ENCODE measurements at places on chromosomes 2 and 18. TPM values are rescaled to one million over a fixed set of nuclear protein-coding genes. Genes with fewer than 3 reads are reported as not detected.
A peak's percentile ranks its signal among the peaks of the same experiment; 100 is the strongest.

DNA sequence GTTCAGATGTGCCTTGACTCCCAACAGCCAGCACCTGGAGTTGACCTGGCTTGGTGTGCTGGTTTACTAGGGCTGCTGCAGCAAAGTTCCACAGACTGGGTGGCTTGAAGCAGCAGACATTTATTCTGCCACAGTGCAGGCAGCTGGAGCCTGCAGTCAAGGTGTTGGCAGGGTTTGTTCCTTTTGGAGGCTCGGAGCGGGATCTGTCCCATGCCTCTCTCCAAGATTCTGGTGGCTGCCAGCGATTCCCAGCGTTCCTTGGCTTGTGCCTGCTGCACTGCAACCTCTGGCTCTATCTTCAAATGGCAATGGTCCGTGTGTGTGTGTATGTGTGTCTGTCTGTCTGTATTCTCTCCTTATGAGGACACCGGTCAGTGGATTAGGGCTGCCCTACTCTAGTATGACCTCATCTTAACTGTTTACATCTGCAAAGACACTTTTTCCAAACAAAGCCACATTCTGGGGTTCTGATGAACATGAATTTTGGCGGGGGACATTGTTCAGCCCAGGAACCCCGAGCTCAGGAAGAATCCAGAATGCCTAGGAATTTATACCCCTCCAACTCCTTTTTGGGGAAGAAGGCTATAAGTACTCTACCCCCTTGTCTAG lies 44.7 kb upstream of the TMEM131 start:
- no peak overlapping the region for H3K27ac ChIP-seq
- no peak overlapping the region for H3K4me3 ChIP-seq
- H3K27me3 ChIP-seq, result no peaks in the 10 kb centered on the region
- no peak for DNase-seq
- no peaks in the 10 kb centered on the region for H3K4me1 ChIP-seq

- no peak overlapping the region for H3K27ac ChIP-seq
- H3K4me1 ChIP-seq, result no peaks in the 10 kb centered on the region
- DNase-seq, result no peak
Observed at GRCh38 chr2:165594231-165594934, 124.9 kb downstream of the CSRNP3 start.

GRCh38 chr2:46350029-46350689 lies 53.0 kb downstream of the EPAS1 start:
- no peak for DNase-seq
- no peaks in the 10 kb centered on the region for H3K27me3 ChIP-seq
- peaks cover 39% of the 10 kb centered on the region for H3K36me3 ChIP-seq
- no peak overlapping the region for H3K4me3 ChIP-seq
- H3K4me1 ChIP-seq, result peaks cover 23% of the 10 kb centered on the region
- H3K27ac ChIP-seq, result no peak overlapping the region

The POTEC gene
- total RNA-seq, result not detected

GRCh38 chr2:10257036-10257435 lies 45.7 kb upstream of the HPCAL1 start:
- no peaks in the 10 kb centered on the region for H3K36me3 ChIP-seq
- no peak overlapping the region for H3K4me3 ChIP-seq
- DNase-seq, result no peak
- H3K27ac ChIP-seq, result no peak overlapping the region

The CRACDL gene
- 51.9 TPM for total RNA-seq

GRCh38 chr2:132790207-132790785 lies 120.3 kb upstream of the LYPD1 start:
- H3K4me1 ChIP-seq, result no peaks in the 10 kb centered on the region
- no peak for DNase-seq
- no peaks in the 10 kb centered on the region for H3K27me3 ChIP-seq
- no peak overlapping the region for H3K27ac ChIP-seq
- H3K36me3 ChIP-seq, result no peaks in the 10 kb centered on the region

DNA sequence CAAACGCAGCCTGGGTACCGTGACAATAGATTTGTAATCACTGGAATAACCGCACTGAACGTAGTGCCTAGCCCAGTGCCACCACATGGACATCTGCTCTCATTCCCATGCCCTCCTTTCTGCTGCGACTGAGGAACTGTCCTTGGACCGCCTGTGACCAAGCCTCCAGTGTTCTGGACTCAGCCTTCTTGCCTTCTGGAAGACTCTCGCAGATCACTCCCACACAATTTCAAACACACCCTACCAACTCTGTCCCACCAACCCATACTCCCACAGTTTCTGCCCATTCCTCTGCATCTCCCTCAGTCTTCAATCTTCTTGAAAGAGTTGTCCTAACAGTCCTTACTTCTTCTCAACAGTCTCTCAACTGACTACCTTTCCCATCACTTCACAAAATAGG lies 2.1 kb downstream of the RNF149 start:
- peak overlapping the region; percentile 76 for H3K4me3 ChIP-seq
- H3K36me3 ChIP-seq, result peaks cover 3% of the 10 kb centered on the region
- H3K27ac ChIP-seq, result peak overlapping the region; percentile 92
- peaks cover 3% of the 10 kb centered on the region for H3K4me1 ChIP-seq
- H3K27me3 ChIP-seq, result no peaks in the 10 kb centered on the region

DNA sequence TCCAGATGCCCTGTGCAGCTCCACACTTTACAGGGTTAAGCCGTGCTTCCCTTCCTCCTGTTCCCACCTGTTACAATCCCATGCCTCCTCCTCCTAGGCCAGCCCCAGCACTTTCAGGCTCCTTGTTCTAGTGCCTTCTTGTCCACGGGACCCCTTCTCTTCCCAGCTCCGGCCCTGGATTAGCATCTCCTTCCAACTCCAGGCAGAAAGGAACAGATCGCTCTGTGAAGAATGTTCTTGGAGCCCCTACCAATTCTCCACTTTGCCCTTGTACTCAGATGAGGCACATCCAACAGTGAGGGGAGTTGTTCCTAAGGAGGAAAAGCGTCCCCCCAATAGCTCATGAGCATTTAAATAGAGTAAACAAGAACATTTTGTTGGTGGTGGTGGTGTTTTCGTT lies 72.7 kb downstream of the CABLES1 start:
- no peak for DNase-seq
- H3K4me3 ChIP-seq, result no peak overlapping the region
- no peaks in the 10 kb centered on the region for H3K36me3 ChIP-seq
- H3K27me3 ChIP-seq, result no peaks in the 10 kb centered on the region

DNA sequence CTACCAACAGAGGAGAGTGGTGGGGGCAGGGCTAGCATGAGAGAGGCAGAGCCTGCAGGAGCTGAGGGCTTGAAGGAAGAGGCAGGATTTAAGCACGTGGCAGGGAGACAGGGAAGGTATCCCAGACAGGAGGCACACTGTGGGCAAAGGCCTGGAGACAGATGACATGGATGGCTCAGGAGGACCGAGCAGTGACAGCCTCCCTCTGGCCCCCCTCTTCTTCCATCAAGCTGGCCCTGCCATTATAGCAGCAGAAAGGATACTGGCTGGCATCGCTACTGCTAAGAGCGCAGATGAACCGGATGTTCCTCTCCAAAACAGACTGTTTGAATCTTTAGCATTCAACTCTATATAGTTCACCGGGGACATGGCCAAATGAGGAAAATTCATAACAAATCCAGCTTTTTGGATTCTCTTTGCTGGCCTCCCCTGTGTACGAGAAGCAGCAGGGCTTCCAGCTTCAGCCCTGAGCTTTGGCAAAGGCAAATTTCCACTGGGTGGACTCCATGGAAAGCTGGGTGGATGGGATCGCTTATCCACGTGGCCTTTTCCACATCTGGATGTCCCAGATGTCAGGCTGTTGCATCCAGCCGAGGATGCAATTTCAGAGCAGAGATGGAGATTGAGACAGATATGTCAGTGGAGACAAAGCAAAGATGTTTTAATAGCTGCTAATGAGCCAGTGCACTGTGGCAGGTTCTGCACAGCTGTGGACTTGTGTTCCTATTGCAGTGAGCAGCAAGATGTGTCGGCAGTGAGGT lies 36.2 kb downstream of the CAPN13 start:
- no peak overlapping the region for H3K27ac ChIP-seq
- no peaks in the 10 kb centered on the region for H3K4me1 ChIP-seq
- H3K36me3 ChIP-seq, result no peaks in the 10 kb centered on the region
- no peaks in the 10 kb centered on the region for H3K27me3 ChIP-seq
- no peak for DNase-seq

DNA sequence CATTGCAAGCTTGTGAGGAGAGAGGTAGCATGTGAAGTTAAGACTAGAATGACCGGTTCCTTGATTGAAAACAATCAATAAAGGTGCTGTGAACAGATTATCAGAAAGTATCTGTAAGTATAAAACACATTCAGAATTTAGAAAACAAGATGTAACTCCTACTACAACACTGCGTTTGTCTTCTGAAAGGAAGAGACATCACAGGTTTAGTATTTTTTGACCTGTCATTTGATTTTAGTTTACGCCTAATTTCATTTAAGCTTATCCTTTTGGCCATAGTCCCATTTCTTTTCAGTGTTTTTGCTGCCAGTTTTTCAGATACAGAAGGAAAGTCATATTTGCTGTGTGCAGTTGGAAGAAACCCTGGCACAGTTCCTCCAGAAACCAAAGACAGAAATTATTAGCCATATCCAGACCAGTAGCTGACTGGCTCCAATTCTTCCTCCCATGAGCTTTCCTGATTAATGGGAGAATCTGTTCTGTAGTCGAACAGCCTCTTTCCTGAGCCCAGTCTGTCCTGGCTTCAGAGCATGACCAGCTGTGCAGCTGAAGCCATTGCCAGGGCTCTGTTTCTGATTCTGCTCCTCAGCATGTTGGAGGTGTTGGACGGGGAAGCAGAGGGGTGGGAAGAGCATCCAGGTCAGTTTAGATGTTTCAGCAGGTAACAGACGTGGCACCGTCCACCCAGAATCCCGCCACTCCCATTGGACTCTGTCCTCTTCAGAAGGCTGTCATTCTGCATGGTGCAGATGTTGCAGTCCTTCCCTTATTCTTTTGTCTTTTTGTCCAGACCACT lies 61.0 kb downstream of the CRIM1 start:
- no peaks in the 10 kb centered on the region for H3K36me3 ChIP-seq
- peaks cover 8% of the 10 kb centered on the region for H3K4me1 ChIP-seq
- H3K4me3 ChIP-seq, result no peak overlapping the region
- no peak for DNase-seq
- H3K27me3 ChIP-seq, result no peaks in the 10 kb centered on the region

DNA sequence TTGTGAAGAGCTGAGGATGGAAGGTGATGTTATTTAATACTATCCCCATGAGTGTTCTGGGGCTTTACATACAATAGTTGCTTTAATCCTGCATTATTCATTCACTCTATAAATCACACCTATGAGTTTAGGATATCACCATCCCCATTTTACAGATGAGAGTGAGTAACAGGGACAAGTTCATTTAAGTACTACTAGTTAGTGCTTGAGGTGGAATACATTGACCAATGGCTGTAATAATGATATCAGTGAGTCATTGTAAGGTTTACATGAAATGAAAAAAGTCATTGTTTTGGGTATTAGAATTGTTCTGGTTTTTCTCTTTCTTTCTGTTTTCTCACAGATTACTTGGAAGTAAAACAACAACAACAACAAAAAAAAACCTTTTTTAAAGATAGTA lies 42.5 kb downstream of the TANC1 start:
- H3K4me1 ChIP-seq, result no peaks in the 10 kb centered on the region
- no peaks in the 10 kb centered on the region for H3K36me3 ChIP-seq
- peak overlapping the region; percentile 73 for H3K27ac ChIP-seq
- no peaks in the 10 kb centered on the region for H3K27me3 ChIP-seq
- H3K4me3 ChIP-seq, result no peak overlapping the region

The ESPNL gene
- total RNA-seq, result not detected

DNA sequence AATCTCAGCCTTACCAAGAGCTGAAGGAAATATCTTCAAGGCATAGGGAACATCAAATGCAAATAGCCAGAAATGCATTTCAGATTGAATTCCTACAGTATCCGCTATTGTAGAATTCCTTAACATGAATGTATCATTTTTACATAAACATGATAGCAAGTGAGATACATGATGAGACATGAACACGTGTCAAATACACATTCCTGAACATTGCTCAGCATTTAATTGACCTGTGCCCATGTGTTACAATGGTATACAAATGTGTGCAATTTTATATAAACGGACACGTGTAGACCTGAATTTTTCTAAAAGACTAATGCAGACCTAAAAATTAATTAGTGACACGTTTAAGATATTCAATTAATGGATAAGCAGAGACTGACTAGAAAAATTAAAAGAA lies 133.0 kb upstream of the TLK1 start:
- no peak overlapping the region for H3K4me3 ChIP-seq
- H3K36me3 ChIP-seq, result no peaks in the 10 kb centered on the region
- H3K4me1 ChIP-seq, result no peaks in the 10 kb centered on the region
- H3K27ac ChIP-seq, result no peak overlapping the region
- H3K27me3 ChIP-seq, result no peaks in the 10 kb centered on the region
- DNase-seq, result no peak

DNA sequence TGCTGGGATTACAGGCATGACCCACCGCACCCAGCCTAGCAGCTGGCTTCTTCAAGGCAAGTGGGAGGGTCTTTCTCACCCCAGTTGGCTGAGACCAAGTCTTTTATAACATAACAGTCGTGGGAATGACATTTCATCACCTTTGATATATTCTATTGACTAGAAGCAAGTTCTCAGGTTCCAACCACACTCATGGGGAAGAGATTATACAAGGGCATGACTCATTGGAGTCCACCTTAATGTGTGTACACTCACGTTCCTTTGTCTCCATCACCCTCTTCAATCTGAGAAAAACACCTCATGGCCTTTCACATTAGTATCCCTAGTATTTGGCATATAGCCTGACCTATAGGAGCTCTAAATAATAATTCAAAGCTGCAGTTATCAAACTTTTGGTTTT lies 2.8 kb upstream of the BBS5 start:
- H3K27ac ChIP-seq, result no peak overlapping the region
- H3K4me3 ChIP-seq, result no peak overlapping the region
- H3K36me3 ChIP-seq, result no peaks in the 10 kb centered on the region
- no peaks in the 10 kb centered on the region for H3K27me3 ChIP-seq
- DNase-seq, result no peak
- H3K4me1 ChIP-seq, result no peaks in the 10 kb centered on the region

The NDUFS1 gene
- total RNA-seq, result 16.4 TPM

The SRBD1 gene
- 7.6 TPM for total RNA-seq

The TDRD15 gene
- total RNA-seq, result not detected

DNA sequence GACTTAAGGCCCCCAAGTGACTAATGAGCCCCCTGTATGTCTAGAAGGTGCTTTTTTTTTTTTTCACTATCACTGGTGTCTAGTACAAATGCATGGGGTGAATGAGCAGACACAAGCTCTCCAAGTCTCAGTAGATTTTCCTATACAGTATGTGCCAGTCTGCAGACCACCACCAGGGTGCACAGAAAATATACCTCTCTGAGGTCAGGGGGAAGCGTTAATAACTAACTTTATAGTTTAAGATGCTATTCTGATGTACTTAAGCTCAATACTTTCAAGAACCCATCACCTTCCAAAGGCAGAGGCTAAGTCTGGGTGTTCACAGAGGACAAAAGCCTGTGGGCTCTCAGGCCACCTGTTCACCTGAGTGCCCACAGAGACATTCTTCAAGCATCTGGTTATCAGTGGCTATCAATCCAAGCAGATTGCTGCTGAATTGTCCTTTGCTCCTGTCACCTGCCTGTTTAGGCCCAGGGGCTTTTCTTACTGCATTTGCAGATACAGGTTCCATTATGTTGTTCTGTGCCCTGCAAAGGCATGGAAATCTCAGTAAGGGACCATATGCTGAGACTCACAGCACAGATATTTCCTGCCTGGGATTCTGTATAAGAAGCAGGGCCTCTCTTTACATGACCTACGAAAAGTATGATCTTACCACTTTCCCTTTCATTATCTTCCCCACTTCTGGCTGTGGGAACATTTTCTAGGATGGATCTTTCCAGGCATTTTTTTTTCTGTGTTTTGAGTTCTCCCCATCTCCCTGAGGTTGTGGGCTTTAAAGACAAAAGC lies 534.6 kb downstream of the TNS1 start:
- no peaks in the 10 kb centered on the region for H3K4me1 ChIP-seq
- DNase-seq, result no peak
- no peak overlapping the region for H3K27ac ChIP-seq
- no peaks in the 10 kb centered on the region for H3K36me3 ChIP-seq
